Hematopoietic multipotent progenitor cell (in vitro differentiated cells): ENCODE measurements at places on chromosomes 3 and 15.
A peak's percentile ranks its signal among the peaks of the same experiment; 100 is the strongest.

DNA sequence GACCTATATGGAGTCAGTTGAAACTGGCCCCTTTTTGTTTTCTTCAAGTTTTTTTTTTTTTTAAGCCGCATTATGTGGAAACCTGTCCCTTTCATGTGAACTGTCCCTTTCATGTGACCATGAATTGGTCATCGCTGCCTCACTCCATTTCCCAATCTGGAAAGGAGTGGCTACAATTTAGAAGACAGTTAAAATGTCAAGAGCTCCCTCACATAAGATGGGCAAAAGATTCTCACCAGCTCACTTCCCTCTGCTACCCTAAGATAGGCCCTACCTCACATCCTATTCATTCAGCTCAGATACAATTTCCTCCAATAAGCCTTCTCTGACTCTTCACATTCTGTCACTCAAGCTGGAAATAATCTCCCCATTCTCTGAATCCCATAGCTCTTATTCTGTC is 111.3 kb upstream of the BCL6 start:
- DNase-seq = no peak

DNA sequence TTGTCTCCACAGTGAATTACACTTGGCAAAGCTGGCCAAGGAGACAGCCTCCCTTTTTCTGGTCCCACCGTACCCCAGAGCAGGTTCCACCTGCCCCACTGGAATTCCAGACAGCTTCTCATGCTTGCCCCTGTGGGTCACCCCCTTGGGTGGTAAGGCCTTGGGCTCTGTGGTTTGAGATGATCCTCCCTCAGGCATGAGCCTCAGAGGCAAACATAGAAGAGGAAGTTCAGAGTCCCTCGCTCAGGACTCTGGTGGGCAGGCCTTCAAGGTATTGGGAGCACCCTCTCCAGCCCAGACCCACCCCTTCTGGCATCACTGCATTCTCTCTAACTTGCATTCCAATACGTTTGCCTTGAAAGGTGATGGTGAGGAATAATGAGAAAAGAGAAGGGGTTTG is 17.6 kb upstream of the UBA7 start:
- peak; percentile 17 for DNase-seq

GRCh38 chr3:5504135-5504534 is 316.6 kb downstream of the EDEM1 start:
- no peak for DNase-seq

DNA sequence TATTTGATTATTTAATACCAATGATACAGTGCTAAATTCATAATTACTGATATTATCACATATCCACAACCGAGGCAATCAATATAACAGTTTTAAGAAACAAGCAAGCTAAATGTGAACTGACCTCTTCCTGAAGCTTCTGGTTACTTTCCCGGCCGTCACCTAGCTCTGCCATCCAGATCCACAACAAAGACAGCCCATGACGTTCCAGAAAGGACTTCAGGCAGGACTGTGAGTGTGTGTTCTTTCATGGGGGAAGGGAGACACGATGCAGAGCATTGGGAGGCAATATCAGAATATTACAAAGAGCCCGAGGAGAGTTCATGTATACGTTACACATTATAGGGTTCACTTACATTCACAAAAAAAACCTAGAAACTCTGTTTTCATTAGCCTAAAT is 77.8 kb downstream of the SETD2 start:
- DNase-seq = no peak

- DNase-seq = no peak
These were observed 527.6 kb downstream of the DIPK2A start for GRCh38 chr3:144499001-144499930.

DNA sequence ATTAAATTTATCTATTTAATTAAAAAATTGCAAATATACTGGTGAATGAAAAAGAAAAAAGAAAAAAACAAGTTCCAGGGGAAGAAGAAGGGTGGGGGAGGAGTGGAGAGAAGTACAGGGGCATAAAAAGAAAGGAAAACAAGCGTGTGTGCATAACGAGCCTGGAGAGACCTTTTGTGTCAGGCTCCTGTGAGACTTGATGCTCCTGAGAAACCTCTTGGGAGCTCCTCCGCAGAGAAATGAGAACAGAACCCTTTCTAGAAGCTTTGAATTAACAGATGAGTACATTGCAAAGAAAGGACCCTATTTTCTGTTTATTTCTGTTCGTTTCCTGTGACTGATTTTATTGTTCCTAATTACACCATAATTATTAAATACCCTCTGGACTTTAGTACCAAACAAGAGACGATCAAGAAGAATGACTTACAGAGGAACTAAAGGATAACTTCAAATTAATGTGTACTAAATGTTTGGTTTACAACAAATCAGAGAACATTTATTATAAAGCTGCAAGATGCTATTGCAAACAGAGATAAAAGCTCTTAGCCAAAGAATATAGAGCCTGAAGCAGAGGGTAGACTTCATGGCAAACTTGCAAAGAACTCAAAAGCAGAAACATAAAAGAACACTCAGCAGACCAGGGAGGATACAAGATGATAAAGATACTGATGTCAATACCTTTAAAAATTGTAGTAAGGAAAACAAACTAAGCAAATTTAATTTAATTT is 74.7 kb downstream of the DPPA2 start:
- DNase-seq = no peak

GRCh38 chr15:68126396-68126795 is 72.3 kb downstream of the PIAS1 start:
- DNase-seq = no peak

DNA sequence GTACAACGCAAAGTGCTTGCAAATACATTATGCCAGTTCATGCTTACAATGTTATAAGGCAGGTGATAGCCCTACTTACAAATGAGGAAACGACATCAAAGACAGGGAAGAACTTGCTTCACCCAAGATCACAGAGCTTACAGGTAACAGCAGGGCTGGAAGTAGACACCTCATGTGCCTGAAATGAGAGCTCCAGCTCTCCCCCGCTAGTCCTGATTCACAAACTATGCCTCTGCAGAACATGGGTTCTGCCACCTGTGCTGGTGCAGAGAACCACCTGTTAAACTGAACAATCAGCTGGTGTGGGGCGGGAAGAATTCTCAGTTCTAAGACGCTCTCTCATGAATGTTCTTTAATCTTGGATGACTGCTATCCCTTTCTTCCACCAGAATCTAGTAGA is 7.4 kb downstream of the RBSN start:
- no peak for DNase-seq

- DNase-seq = no peak
These were observed 152.7 kb downstream of the CD47 start for GRCh38 chr3:107938143-107938542.

DNA sequence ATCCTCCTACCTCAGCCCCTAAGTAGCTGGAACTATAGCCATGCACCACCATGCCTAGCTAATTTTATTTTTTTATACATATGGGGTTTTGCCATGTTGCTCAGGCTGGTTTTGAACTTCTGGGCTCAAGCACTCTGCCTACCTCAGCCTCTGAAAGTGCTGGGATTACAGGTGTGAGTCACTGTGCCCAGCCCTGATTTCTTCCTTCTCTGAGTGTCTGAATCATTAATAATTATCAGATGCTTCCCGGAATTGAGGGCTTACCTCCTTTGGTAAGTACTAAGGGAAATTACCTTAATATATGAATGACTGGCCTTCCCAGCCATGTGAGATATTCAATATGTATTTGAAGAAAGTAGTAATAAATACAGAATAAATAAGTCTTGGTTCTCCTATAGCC is 7.2 kb downstream of the CLPX start:
- no peak for DNase-seq

DNA sequence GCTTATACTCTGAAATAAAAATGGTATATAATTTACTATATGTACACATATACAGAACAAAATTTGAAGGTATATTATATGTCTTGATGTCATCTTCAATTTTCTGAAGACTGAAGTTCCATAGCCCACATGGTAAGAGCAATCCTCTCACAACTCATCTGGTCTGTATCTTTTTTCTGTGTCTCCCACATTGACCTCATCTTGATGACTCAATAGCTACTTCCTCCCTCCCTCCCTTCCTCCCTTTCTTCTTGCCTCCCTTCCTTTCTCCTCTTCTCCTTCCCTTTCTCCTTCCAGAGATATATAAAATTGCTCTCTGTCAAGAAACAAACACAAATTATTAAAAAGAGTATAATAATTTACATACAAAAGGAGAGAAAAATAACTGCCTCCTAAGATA is 268.5 kb downstream of the SQOR start:
- no peak for DNase-seq

DNA sequence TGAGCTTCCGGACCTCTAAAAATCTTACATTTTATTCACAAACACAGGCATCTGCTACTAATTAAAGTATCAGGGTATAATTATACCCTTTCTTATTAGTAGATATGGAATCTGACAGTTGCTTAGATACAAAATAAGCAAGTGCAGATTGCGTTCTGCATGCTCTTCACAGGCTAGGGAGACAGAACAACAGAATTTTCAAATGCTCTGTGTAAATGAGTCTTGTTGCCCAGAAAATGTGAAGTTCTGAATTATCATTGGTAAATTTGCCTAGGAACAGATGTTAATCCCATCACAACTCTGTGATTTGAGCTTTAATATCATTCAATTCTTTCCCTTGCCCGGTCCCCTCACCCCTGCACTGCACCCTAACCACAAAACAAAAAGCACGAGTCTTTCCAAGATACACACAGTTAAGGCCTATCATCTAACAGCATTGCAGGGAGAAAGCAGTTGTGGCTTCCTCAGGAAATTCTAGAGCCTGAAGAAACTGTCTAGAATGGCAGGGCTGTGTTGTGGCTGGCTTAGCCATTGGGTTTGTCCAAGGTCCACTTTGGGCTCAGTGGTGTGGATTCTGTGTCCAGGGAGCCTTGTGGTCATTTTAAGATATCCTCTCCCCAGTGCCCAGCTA is 119.8 kb downstream of the PDCD6IP start:
- peak; percentile 33 for DNase-seq

- no peak for DNase-seq
These were observed 1.8 kb downstream of the PIK3CA start for GRCh38 chr3:179149951-179150350.

- DNase-seq = peak; percentile 76
These were observed 297.8 kb downstream of the SATB1 start for GRCh38 chr3:18127174-18127858.

DNA sequence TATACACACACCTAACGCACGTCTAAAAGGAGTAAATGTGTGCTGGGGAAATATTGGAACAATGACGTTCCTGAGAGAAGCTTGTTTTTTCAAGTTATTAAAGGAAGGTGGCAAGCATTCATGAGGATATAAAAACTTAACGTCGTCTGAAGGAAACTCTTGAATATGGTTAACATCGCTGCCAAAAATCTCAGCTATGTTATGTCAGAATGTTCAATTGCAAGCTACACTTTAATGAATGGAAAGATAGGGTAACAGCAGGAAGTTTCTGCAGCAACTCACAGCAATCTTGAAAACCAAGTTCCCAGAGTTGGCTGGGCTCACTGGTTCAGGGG is 54.3 kb upstream of the MEF2A start:
- DNase-seq = no peak

- no peak for DNase-seq
These were observed 17.8 kb downstream of the ZBTB38 start for GRCh38 chr3:141386126-141386488.

DNA sequence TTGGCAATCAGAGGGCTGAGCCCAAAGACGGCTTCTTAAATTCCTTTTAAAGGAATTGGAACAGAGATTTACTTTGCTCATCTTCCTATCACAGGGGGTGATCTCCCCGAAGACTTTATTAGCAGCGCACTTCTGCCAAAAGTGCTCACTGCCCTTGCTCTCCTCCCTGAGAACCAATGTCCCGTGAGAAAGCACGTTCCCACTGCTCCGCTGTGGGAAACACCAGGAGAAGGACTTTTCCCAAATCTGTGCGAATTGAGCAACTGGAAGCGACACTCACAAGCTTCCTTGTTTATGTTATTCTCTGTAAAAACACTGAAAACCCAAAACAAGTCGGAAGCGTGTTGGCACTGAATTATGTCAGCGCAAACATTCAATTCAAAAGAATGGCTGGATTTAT is 670.8 kb upstream of the NR2F2 start:
- no peak for DNase-seq

GRCh38 chr3:100389025-100389424 is 11.9 kb downstream of the TOMM70 start:
- DNase-seq = no peak

- no peak for DNase-seq
These were observed 8.5 kb downstream of the KLHL18 start for GRCh38 chr3:47291158-47291753.

GRCh38 chr3:120615847-120616609 is 19.9 kb downstream of the NDUFB4 start:
- no peak for DNase-seq

DNA sequence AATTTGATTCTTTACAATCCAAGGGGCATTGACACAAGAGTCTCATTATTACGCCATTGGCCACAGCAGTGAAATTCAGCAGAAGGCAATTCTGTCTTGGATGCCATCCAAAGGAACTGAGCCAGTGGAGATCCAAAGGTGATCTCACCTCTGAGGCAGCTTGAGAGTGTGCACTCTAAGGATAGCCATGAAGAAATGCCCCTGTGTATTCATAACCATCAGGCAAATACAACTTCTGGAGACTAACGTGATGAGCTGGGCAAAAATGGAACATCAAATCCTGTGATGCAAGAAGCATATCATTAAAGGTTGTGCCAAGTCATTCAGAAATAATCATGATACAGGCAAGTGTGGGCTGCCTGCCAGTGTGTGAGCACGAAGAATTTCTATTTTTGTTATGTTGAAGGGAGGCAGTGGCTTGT is 41.4 kb downstream of the ROBO2 start:
- no peak for DNase-seq

DNA sequence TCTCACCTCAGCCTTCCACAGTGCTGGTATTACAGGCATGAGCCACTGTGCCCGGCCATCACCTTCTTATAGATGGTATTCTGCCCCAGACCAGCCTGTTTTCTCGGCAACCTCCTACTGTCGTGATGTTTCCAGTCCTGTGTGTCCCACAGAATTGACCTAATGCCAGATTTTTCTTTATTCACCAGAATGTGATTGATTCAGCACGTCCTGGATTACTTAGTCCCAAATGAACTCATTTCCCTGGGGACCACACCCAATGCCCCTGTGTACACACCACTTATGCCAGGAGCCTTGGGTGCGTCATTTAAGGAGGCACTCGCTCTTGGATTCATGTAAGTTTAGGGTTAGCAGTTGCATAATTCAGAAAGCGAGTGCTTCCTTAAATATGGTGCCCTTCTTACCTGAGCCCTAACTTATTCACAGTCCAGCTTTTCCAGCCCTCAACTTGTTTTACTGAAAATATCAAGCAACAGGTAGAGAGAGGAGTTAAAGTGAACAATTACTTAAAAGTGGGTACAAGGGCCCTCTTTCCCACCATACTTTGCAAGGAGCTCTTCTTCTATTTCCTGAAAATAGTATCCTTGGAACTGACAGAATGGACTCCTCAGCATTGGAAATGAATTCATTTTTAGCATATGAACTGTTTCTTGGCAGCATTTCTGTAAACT is 64.6 kb upstream of the UBE2E1 start:
- no peak for DNase-seq

GRCh38 chr3:54251705-54252104 is 129.4 kb downstream of the CACNA2D3 start:
- DNase-seq = no peak

DNA sequence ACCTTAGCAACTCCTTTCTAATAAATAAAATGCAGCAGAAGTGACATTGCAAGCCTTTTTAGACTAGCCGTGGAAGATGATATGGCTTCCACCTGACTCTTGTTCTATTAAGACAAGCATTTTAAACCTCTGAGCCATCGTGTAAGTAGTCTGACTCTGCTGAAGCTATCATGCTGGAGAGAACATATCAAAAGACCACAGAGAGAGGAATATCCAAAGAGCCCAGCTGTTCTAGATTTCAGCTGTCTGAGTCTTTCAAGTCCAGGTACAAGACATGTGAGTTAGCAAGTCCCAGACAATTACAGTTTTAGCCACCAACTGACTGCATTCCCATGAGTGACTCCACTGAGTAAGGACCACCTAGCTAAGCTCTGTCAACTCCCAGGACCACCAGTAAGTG is 517.0 kb upstream of the NAALADL2 start:
- no peak for DNase-seq
